CD4-positive, alpha-beta T cell treated with Interleukin-12 subunit alpha and Interleukin-12 subunit beta, for 1 hour (primary cell): ENCODE measurements at places on chromosomes 6 and 20.

DNA sequence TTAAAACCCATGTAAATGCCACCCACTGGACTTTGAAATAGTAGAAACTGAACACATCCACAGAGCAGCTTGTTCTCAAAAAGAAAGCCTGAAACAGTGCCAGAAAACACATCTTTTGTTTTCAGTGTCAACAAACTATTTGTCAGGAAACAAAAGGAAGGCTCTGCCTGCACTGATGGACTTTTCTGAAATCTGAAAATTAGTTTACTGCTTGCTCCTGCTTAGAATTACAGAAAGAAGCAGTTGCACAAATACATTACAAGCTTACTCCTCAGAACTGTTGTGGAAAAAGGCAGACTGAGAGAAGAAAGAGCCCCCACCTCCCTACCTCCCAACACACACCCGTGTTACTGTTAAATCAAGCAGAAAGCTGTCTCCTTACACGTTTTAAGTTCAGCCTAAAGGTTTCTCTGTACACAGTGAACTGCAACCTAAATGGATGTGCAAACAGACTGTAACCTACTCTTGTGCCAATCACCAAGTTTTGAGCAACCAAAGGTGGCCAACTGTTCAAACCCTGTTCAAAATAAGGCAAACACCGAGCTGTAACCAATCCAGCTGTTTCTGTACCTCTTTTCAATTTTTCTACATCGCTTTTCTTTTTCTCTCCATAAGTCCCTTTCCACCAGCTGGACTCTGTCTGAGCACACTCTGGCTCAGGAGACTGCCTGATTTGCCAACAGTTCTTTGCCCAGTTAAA, 43.7 kb downstream of the FRK start:
- no peak for DNase-seq

DNA sequence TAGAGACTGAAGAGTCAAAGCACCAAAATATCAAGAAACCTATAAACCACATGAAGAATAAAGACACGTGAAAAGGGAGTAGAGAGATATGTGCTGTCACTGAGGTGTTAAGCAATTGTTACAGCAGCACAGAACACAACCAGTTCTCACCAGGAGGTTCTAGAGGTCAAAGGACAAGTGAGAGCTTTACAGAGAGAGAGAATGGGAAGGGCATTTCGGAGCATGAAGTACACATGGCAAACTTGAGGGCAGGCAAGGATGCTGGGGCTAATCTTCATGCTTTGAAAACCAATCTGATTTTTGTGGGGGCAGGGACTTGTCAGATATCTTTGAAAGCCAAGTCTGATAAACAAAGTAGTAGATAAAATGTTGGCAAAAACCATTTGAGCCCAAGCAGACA, 142.3 kb upstream of the NRSN1 start:
- no peak for DNase-seq

- DNase-seq: no peak
Observed at GRCh38 chr6:166655713-166656229, 28.7 kb upstream of the RPS6KA2 start.

DNA sequence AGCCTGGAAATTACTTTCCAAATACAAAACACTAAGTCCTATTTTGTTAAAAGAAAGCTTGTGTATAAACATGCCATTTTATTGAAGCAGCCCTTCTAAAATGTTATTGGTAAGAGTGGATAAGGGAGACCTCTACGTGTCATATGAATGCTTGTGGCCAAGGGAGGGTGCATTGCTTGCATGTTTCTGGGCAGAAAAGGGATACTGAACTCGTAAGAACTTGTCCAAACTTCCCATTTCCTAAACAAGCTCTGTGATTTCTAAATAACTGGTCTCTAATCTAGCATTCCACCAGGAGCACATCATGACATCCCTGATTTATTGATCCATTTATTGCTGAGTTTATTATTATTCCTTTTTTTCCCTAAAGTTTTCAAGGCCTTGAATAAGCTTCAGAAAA, 474.1 kb downstream of the CD109 start:
- no peak for DNase-seq

- DNase-seq: no peak
Observed at GRCh38 chr20:24989162-24989561, 3.4 kb downstream of the APMAP start.

GRCh38 chr6:13680448-13680968, 31.1 kb downstream of the RANBP9 start:
- DNase-seq: no peak
